ENCODE measurements at places on chromosomes 11 and 22.
A peak's percentile ranks its signal among the peaks of the same experiment; 100 is the strongest.

DNA sequence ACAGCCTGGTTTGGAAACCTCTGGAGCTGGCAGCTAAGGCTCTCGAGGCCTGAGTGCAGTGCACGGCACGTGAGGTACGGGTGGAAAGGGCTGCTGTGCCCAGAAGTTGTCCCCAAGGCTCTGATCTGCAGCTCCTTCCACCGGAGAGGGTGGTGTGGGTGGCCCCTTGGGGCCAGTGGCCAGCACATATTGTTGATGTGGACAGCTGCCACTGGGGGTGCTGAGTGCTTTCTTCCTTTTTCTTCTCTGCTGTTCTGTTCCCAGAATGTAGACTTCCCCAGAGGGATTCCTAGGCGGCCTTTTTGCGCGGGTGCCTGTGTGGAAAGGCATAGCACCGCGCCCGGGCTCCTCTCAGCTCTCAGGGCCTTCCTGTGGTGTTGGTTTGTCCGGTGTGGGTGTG, 1476.5 kb downstream of the TBC1D22A start:
- DNase-seq = no peak

GRCh38 chr11:20068691-20069090, 91.6 kb downstream of the DBX1 start:
- no peak for DNase-seq

- no peak for DNase-seq
Observed at GRCh38 chr11:69274531-69275016, 19.4 kb upstream of the MYEOV start.

GRCh38 chr11:118699506-118700220, 20.2 kb upstream of the TREH start:
- no peak for DNase-seq

- DNase-seq = no peak
Observed at GRCh38 chr11:128260398-128260797, 327.0 kb downstream of the ETS1 start.

DNA sequence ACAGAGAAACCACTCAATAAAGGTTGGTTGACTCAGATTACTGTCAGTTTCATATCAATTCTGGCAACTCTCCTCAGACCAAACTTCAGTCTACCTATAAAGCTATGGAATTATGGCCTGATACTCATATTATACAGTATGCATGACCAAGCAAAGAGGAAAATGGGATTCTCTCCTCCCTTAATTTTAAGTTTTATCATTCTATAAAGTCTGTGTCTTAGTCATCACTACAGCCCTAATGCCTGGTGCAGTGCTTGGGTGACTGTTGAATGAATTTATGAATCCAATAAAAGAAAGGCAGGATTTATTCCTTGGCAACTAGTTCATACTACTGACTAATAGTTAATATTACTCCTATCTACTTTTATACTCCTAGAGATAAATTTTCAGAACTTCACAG, 37.6 kb upstream of the GRAMD1B start:
- DNase-seq = no peak

DNA sequence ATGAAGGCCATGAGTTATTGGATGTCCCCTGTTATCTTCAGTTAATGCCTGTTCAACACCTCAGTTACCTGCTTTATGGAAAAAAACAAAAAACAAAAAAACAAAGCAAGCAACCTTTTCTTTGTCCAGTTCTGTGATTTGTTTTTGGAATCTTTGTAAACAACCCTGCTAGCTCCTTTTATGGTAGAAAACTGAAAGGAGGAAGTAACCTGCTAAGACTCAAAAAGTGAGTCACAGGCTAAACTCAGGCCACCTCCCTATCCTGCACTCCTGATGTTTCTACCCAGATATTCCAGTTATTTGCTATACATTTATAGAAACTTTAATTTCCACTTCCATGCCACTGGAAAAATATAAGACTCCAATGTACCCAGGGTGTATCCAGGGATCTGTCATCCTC, 20.6 kb upstream of the TLCD5 start:
- DNase-seq = peak; percentile 64

DNA sequence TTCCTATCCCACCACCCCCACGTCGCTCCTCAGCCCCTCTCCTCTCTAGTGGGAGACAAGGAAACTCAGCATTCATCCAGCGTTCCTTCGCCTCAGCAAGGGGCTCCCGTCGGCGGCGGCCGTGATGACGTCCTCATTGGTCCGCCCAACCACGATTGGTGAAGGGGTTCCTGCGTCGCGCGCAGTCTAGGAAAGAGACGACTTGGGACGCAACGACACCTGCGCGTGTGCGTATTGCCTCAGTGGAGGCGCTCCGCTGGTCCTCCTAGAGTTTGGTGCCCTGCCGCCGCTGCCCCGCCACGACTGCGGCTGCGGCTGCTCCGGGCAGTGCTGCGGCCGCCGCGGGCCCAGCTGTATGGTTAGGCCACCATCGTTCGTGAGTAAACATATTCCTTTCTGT, 56.6 kb downstream of the CCDC81 start:
- DNase-seq = no peak

DNA sequence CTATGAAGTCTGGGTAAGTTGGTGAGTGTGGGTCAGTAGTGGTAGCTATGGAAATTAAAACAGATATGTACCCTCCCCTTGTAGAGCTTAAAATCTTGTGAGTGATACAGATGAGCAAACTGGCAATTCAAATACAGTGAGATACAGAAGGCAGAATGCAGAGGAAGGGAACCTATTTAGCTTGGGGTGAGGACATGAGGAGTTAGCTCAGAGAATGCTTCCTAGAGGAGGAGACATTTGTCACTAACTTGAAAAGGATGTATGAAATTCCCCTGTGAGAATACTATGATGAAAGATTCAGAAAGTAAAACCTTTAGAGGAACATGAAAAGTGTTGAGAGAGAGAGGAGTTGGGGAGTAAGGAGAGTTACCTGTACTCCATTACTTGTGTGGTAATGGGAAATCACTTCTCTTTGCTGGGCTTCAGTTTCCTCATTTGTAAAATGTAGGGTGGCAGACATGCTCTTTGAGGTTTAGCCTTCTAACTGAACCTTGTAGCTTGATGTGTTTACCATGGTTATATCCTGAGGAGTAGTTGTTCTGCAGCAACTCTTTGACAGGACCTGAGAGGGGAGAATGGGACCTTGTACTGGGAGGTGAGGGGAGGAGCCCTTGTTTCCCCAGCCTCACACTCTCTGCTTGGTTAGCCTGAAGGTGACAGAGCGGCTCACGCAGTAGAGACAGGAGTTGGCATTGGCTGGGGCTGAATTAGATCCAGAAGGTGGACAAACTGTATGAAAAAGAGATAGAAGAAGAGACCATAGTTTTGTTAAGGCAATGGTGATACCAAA, 17.9 kb downstream of the SWAP70 start:
- no peak for DNase-seq

- DNase-seq = peak; percentile 83
Observed at GRCh38 chr22:38831166-38831945, 12.5 kb downstream of the NPTXR start.

DNA sequence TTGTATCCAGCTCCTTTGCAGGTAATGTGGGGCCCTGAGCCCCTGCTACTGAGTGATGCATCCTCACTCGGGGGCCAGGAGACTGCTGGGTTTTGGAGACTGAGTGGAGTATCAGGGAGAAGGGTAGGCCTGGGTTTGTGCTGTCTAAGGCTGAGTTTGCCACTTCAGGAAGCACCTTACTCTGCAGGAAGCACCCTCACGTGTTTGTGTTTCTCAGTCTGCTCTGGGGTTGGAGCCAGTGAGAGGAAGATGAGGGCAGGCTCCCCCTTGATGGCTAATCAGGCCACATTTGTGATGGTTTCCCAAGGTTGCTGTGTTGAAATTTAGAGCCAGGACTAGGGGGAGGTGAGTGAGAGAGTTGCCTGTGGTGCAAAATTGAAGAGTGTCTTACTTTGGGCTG, 13.7 kb upstream of the THY1 start:
- no peak for DNase-seq

DNA sequence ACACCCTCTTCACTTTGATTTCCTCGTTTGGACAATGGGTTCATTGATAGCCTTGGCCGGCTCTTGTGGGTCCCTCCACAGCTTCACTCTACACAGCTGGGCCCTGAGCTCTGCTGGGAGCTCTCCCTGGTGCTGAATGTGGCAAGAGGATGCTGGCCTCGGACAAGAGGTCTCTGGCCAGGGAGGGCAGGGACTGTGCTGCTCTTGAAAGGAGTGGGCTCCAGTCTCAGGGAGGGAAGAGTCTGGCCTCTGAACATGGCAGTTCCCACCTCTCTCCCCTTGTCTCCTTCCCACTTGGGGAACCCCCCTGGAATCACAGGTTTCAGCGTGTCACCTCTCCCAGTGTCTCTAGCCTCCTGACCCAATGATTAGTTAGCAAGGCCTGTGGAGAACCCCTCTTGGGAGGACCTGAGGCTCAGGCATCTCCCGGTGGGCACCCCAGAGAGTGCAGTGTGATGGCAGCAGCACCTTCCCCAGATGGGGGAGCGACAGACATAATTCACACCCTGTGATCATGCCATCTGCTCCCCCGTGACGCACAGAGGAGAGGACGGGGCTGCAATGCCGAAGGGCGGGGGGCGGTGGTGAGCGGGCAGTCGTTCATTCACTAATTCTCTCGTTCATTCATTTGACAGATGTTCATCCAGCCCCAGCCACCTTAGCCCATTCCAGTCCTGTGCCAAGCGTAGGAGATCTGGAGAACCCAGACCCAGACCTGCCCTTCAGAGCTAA, 2.8 kb upstream of the CABP7 start:
- DNase-seq = peak; percentile 77

- no peak for DNase-seq
Observed at GRCh38 chr11:8251616-8252295, 11.9 kb downstream of the LMO1 start.

GRCh38 chr11:87974797-87975196, 200.4 kb downstream of the RAB38 start:
- no peak for DNase-seq

DNA sequence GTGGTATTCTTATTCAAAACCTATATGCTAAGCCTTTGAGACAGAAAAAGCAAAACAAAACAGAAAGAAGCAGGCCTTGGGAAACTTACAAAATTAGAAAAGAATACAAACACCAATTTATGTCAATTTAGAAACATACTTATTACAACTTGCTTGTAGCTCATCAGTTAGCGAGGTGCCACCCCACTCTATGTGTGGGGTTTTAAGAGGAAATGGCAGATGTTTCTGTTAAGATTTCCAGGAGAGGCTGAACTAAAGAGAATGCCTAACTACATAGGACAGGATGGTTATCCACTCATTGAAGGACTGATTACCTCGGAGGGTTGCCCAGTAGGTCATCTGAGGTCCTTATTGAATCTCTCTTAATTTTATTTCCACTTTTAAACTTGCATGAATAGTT, 302.0 kb downstream of the ETS1 start:
- no peak for DNase-seq

DNA sequence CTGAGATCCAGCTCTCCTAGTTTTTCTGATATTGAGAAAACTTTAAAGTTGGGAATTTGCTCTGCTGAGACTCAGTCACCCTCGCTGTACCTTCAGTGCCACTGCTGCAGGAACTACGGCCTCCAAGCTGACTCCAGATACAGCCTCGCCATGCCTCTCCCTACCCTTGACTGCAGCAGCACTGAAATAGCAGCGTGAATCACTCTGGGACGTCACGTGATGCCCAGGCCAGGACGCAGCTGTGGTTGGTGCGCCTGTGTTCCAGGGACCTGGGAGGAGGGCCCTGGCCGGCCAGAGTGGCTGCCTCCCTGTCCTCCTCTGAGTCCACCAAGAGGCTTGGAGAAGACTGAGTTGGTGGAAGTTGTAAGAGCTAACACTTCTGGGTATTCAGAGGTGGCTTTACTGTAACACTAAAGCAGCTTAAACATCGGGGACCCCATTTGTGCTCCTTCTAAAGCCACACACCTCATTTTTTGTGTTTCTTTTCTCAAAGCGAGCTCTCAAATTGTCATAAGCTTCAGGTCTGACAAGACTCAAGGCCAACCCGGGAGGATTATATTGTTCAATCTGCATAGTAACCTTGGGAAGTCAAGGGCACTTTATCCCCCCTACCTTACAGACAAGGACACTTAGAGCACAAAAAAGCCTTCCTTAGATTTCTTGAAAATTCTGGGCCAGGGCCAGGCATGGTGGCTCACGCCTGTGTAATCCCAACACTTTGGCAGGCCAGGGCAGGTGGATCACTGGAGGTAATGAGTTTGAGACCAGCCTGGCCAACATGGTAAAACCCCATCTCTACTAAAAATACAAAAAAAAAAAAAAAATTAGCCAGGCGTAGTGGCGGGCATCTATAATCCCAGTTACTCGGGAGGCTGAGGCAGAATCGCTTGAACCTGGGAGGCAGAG, 4.2 kb upstream of the STIP1 start:
- DNase-seq = peak; percentile 93

GRCh38 chr11:112523951-112524350, 263.3 kb upstream of the PLET1 start:
- DNase-seq = no peak
